Activated CD8-positive, alpha-beta memory T cell treated with anti-CD3 and anti-CD28 coated beads for 1 hour (primary cell): ENCODE measurements at places on chromosomes 1 and 21.

- DNase-seq, result no peak
Measured at GRCh38 chr1:221793439-221794078, 51.7 kb upstream of the DUSP10 start.

GRCh38 chr1:152461544-152461943, 47.5 kb upstream of the CRNN start:
- DNase-seq, result peak; percentile 43

DNA sequence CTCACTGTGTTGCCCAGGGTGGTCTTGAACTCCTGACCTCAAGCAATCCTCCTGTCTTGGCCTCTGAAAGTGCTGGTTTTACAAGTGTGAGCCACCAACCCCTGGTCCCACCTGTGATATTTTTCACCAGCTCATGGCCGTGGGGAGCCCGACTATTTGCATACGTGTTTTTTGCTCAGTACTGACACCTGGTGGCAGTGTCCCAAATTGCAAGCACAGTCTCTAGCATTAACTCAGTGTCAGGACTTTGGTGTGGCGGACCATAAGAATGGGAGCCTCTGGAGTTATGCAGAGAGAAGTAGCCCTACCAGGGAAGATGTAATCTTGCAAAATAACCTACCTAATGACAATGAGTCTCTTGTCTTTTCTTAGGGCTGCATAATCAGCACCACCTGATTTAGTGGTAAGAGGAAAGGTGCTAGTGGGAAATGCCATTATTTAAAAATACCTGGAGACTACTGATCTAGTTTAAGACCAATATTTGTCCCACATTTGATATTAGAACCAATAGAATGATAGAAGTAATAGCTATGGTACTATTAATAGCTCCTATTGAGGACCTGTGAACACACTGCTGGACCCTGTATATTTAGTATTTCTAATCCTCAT, 305.4 kb downstream of the DISC1 start:
- no peak for DNase-seq

DNA sequence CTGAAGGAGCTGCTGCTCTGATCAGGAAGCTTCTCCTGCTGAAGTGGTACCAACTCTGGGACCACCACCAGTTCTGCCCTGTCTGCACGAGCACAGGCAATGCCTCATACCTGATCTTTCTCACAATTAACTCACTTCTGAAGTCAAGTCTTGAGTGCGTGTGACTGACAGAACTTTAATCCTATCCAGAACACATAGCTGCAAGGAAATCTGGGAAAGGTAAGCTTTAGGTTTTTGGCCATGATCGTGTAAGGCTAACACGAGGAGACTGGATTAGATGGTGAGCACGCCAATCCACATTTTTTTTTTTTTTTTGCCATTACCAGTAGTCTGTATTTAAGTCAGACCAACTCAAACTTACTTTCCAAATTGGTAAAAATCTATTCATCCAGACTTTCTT, 101.3 kb downstream of the GIPC2 start:
- no peak for DNase-seq

- DNase-seq, result no peak
Measured at GRCh38 chr1:8294170-8294697, 23.7 kb upstream of the SLC45A1 start.

- no peak for DNase-seq
Measured at GRCh38 chr1:61182049-61182448, 99.7 kb downstream of the NFIA start.

GRCh38 chr1:33036051-33036525, 595 bp downstream of the AK2 start:
- DNase-seq, result no peak

- DNase-seq, result no peak
Measured at GRCh38 chr1:193487722-193488121, 301.3 kb upstream of the B3GALT2 start.

GRCh38 chr1:12580054-12580887, 37.7 kb downstream of the DHRS3 start:
- DNase-seq, result no peak

DNA sequence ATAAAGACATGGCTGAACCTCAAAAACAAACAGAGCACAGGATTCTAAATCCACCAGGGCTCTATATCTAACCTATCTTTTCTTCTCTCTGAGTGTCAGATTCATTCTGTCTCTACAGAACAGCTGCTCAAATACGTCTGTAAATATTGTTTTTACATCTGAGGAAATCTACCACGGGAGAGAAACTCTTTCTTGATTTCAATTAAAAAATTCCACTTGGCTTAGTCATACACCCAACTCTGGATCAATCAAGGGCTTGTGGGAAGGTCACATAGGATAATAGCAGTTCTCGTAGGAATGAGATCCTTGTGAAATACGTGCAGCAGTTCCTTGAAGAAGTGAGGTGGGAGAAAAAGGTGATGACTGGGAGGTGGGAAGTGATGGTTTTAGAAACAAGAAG, 1355.7 kb upstream of the ADGRL2 start:
- DNase-seq, result no peak
